Stimulated activated CD4-positive, alpha-beta T cell treated with anti-CD3 and anti-CD28 coated beads, Interleukin-1b, Interleukin-23, amount 100 ng/mL, for 48 hours (primary cell): ENCODE measurements at places on chromosomes 2 and 18.

DNA sequence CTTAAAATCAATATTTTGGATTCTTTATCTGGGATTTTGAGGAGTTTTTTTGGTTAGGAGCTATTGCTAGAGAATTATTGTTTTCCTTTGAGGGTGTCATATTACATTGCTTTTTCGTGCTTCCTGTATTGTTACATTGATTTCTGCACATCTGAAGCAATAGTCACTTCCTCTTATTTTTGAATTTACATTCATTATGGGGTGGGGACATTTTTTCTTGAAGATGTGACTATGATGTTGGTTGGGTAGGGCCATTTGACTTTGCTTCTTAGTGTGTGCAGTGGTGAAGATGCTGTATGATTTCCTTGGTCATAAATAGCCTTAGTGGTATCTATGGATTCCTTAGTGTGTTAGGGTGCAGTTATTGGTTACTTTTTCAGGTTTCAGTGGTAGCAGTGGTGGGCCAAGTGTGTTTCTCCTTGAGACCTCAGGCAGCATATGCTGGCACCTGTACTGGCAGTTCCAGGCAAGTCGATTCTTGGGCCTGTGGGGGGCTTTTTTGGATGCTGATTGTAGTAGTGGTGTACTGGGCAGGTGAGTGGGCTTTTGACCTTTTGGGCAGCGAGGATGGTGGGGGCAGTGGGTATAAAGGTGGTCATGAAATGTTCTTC lies 61.8 kb downstream of the ARHGAP25 start:
- no peak for DNase-seq

DNA sequence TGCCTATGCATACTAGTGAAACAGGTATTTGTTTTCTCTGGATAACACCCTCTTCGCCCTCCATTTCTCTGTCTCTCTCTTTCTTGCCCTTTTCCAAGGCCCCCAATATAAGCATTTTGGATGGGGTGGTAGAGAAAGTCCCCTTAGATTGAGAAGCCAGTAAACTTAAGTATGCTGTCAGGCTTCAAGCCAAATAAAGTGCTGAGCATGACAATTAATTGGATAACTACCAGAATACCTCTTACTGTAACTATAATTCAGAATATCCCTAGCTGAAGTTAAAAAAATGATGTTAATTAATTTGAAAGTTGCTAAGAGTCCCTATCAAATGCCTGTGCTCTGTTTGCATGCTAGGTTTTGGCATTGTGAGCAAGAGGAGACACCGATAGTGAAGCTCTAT lies 324.8 kb downstream of the PARD3B start:
- no peak for DNase-seq

- no peak for DNase-seq
Observed at GRCh38 chr2:127426501-127427354, 8.5 kb downstream of the PROC start.

DNA sequence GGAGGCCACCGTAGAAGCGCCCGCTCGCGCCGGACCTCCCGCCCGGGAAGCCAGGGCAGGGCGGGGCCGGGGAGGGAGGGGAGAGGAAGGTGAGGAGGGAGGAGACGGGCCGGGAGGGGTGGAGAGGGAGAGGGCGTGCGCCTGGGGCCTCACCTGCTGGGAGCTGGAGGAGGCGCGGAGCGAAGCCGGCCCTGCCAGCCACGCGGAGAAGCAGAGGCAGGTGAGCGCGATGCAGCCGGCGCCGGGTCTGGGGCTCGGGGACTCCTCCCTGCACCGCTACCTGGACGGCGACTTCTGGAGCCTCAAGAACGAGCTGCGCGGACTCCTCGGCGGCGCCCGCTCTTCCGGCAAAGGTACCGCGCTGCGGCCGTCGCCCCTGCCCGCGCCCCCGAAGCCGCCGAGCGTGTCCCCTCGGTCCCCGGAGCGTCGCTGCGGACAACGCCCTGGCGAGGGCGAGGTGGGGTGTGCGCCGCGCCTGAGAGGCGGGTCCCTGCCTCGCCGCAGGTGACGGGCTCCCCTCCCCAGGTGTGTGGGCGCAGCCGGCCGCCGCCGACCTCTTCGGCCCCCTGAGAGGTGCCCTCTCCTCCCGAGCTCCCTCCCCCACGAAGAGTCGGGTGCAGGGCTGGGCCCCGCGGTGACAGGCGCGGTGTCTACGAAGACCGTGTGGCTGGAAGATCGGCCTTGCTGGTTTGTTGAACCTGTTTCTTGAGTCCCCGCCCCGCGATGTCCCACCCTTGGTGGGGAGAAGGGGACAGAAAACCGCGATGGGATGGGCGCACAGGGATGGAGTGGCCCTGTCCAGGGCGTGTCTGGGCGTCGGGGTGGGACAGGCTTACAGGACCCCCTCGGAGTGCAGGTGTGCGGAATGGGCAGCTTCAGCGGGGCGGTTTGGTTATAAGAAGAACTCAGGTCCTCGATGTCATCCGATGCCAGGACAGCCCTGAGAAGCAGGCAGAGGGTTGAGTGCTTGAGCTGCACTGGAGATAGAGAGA lies at the start of gene ACOXL:
TSS of gene ACOXL (plus strand) at position 152 of the 992 bp plus-strand sequence. CDS start 35,817 bp downstream, outside the sequence.
- DNase-seq, result no peak

DNA sequence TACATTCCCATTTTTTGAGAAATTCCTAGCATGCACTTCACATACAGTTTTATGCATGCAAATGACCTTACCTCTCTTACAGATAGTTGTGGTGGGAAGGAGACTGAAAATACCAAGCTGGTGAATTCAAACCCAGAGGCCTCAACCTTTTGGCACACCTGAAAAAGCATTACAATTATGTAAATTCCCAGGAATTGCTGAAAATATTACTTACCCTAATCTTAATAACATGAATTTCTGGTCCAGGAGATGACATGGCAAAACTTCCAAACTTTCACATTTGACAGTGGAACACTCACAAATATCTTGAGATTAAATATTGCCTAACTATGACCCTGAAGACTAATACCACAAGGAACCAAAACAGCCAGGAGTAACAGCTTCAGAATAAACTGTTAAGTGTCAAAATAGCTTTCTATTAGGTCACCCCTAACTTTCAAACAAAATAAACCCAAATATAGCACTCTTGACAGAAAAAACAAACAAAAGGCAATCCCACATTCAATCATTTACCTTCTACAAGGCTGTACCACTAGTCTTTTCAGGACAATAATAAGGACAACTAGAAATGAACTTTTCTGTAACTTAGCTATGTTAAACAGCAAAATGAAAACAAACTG lies 10.9 kb upstream of the PEX13 start:
- DNase-seq, result no peak

- no peak for DNase-seq
Observed at GRCh38 chr2:144240656-144241339, 279.1 kb downstream of the ZEB2 start.

DNA sequence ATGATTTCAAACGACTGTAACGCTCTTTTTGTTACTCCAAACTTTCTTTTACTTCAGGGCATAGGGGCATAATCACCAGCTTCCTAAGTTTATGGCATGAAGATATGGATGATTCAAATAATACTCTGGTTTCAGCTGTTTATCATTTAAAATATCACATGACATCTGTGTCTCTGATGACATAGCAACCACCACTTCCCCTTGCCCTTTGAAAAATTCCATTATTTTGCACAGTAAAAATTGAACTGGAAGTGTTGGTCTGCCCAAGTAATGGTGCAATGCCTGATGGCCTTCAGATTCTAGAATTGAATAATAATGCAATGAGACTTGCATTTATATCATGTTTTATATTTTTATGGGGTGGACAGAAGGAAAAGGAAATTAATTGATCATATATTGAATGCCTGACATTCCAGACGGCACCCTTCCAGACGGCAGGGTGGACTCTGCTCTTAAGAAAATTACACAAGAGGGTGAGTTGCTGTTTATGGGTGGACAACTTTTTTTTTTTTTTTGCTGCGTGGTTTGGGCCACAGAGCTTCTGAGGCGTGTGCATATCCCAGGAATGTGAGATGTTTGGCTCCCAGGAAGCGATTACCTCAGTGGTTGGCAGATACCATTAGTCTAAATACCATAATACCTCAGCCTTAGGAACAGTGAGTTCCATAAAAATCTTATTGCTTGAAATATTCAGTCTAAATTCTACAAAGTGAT lies 101.7 kb upstream of the ZNF521 start:
- no peak for DNase-seq

GRCh38 chr2:2107141-2107540 lies 223.9 kb downstream of the MYT1L start:
- no peak for DNase-seq

GRCh38 chr2:196113061-196113974 lies 44.7 kb upstream of the DNAH7 start:
- no peak for DNase-seq

DNA sequence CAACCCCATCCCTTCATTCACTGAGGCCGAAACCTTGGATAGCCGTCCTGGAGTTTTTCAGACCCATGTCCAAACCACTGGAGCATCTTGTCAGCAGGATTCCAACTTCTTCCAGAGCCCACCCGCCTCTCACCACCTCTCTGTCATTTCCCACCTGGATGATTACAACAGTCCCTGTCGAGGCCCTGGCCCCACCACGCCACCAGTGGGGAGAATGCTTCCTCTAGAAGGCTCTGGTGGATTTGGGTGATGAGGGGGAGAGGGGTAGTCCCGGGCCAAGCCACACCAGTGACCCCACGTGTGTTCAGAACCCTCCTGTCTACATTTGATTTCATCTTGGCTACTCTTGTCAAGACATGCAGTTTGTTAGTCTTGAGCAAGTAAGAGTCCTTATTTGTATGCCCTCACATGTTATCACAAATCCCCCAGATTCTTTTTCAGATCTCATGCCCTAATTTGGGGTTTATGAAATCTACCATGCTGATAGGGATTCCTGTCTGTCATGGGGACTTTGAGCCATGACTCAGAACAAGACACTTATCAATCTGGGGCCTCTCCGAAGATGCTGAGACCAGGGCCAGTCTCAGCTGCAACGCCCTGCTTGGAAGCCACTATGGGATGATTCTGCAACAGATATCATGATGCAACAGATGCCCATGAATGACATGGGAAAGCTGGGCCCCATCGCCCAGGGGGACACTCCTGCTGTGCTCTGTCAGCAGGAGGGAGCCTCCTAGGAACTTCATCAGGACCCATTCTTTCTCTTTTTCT lies 186.1 kb downstream of the ZFP36L2 start:
- DNase-seq, result no peak

DNA sequence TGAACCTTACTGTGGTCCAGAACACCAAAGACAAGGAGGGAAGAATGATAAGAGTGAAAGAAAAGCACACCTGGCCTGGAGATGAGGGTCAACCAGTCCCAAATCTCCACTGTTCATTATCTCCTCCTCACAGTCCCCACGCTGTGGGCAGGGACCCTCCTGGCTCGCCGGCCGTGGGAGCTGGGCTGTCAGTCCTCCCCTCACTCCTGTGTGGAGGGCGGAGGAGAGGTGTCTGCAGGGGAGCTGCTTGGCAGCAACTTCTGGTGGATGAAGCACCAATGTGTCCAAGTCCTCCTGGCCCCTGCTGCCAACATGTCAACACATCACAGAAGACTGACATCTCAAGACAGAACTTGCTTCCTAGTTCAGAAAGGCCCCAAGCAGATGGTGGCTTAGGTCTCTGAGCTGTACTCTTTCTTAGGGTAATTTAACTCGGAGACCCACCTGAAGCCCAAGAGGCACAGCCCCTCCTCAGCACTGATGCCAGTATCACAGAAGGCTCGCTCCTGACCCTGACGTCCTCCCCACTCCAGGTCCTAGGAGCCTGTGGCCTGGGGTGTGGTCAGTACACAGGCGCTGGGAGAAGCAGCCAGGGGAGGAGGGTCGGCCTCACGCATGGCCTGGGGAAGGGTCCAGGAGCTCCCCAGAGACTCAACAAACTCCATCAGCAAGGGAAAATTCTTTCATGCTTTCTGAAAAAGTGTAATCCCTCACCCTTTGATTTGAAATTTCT lies 54.5 kb downstream of the PARD6G start:
- no peak for DNase-seq

GRCh38 chr18:35646449-35646848 lies 64.9 kb downstream of the GALNT1 start:
- DNase-seq, result no peak

DNA sequence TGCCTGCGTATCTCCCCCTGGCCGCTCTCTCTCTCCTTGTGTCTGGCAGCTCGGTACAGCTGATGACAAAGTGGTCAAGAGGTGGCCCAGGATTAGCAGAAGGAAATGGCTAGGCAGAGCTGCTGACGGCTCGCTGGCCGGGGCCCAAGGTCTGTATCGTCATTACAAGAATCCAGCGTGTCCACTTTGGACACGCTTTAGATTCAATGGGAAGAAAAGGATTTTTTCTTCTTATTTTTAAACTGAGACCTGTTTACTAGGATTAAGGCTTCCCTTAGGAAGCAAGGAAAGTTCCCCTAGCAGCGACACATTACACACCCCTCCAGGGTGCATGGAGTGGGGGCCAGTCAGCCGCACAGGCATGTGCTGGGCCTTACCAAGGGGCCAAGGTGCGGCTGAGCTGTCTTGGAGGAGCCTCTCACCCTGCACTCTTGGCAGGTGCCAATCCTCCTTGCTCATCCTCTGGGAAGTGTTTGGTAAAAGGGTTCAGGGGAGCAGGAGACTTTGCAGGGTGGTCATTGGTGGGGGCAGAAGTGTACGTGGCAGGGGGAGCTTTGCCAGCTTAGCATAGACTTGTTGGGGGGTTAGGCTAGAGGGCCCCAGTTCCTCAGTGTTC lies 76.8 kb downstream of the POLR1A start:
- no peak for DNase-seq

DNA sequence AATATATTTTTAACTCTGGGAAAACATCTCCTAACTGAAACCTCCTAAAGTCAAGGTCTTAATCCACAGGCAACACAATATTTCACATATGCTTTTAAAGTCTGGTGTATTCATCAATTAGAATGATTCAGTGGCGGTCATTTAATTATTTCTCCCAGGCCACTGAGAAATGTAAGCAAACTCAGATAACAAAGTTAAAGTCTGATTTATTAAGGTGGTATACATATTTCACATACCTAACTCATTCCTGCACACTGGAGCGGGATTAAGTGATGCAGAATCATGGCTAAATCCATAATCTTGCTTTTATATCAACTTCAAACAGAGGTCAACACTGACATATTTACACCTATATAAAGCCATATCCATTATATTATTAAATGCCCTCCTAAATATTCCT lies 43.7 kb downstream of the FRZB start:
- DNase-seq, result no peak

- no peak for DNase-seq
Observed at GRCh38 chr2:203648273-203648672, 58.2 kb upstream of the CD28 start.

DNA sequence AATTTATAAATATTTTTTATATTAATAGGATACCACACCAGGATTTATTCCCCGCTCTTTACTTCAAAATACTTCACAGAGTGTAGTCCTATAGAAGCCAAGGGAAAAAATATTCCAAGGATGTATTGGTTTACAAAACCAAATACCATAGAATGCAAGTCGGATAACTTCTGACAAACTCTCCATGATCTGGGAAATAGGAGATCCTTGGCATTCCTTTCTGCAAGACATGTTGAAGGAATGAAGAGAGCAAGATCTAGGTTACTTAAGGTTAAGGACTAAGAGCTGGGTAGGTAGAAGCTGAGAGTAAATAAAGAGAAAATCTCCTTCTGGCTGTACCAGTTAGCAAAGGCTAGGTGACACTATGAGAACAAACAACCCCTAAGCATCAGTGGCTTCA lies 141.2 kb downstream of the LRATD1 start:
- DNase-seq, result no peak

- DNase-seq, result no peak
Observed at GRCh38 chr2:15733867-15734673, 142.4 kb downstream of the DDX1 start.

GRCh38 chr18:69626171-69626570 lies 225.5 kb downstream of the DOK6 start:
- no peak for DNase-seq
